ENCODE measurements at places on chromosomes 7 and 10.

DNA sequence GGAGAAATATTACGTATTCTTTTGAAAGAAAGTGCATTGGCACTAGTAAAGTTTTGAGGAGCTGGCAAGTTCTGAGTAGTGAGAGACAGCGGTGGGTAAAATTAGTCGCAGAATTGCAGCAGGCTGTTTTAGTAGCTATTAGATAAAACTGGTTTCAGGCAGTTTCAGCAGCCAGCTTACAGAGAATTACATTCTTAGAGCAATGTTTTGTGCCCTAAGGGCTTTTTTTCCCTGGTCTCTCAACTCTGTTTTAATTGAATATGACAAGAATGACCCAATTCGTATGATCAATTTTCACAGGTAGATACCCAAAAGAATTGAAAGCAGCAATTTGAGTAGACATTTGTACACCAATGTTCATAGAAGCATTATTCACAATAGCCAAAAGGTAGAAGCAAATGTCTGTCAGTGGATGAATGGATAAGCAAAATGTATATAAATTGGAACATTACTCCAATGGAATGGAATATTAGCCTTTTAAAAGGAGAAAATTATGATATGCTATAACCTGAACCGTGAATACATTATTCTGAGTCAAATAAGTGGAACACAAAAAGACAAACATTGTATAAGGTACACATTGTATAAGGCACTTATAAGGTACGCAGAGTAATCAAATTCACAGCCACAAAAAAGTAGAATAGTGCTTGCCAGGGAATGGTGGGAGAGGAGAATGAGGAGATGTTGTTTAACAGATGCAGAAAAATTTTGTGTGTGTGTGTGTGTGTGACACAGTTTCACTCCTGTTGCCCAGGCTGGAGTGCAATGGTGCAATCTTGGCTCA lies 5.2 kb upstream of the KBTBD2 start:
- no peak for DNase-seq

DNA sequence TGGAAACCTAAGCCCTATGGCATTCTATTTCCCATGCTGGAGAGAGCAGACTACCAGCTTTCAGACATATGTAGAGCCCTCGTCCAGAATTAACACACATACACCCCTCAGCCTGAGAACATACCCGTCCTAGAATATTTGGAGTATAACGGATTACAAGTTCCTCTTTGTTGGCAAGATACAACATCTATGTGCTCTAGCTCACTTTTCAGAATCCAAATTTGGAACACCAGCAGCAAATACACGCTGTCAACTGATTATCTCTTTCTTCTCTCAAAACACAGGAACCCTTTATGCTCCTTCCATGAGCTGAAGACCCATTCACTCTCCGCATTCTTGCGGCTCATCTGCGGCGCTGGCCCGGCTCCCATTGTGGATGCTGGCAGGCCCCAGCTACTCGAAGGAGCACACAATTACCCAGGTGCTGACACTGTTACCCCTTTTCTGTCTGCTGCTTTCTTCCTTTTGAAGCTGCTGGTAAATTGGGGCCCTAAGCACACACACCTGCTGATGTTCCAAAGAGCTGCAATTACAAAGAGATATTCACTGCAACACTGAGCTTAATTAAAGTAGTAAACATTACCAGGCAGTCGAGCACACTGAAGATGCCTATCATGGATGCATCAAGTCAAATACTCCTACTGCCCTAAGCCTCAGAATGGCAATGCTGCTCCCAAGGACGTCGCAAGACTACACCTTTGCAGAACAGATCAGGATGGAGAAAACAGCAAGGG lies 70.0 kb downstream of the VOPP1 start:
- DNase-seq, result no peak

DNA sequence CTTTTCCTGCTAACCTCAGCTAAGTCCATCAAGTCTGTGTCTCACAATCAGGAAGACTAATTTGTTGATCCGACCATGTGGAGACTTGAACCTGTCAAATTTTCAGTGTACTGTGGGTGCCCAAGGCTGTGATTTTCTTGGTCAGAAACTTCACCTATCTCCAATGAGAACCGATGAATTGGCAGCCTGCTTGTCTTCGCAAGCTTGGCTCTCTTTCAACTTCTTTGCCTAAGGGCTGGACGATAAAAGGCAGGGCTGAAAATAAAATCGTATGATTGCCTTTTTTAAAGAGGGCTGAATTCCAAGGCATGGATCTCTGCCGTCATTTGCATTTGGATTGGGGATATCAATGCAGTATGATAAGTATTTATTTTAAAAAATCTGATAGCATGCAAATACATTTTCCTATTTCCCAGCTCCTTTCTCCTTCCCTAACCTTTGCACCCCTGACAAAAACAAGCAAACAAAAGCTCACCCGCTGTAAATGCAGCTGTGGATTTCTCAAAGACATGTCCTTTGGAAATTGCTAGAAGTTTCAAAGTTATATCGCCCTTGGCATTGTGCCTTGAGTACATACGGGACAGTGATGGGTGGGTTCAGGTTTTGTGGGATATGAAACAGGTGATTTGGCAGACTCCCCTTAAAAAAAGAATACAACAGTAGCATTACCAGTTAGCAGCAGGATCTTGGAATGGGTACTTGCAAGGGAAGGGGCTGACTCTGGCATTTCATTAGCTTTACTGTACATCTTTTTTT lies 80.6 kb downstream of the NPTX2 start:
- DNase-seq, result no peak

GRCh38 chr10:67697724-67698131 lies 1.7 kb upstream of the CTNNA3 start:
- peak; percentile 2 for DNase-seq

GRCh38 chr7:52961084-52961483 lies 74.3 kb upstream of the POM121L12 start:
- no peak for DNase-seq

DNA sequence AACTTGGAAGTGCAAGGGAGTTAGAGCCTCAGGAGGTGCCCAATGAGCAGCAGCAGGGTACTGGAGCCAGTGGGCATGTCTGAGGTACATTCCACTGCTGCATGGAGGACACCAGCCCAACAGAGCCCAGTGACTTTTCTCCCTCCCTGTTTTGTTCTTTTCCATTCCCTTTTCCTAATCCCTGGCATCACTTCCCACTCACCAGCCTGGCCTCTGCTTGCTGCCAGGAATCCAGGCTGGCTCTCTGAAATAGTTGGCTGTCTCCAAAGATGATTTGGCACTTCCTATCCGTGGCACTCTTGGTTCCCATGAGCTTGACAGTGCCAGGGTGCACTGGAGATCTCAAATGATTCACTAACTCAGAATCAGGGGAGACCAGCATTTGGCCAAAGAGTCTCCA lies 97.7 kb upstream of the ZPBP start:
- DNase-seq, result no peak

GRCh38 chr7:27395626-27396025 lies 153.0 kb downstream of the EVX1 start:
- DNase-seq, result no peak

DNA sequence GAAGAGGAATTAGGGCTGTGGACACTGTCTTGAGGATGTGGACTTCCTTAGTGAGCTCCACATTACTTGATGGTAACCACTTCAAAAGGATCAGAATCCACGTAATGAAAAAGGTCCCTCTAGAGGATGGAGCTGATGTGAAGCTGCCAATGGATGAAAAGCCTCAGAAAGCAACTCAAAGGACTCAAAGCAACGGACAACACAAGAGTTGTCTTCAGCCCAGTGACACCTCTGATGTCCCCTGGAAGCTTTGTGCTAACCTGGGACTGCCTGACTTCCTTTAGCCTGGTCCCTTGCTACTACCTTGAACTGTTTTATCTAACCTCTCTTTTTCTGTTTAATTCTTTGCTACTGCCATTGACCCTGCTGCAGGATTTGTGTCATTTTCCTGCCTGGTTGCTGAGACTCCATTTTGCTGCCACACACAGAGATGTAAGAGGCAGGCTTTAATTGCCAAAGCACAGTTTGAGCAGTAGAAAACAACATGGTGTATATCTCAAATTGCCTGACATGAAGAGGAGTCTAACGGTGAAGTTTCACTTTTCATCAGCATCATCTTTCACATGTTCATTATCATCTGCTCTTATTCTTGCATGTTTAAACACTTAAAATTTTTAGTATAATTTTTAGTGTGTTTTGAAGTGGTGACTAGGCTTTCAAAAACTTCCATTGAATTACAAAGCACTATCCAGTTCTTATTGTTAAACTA lies 11.1 kb upstream of the SGCE start:
- DNase-seq, result no peak

DNA sequence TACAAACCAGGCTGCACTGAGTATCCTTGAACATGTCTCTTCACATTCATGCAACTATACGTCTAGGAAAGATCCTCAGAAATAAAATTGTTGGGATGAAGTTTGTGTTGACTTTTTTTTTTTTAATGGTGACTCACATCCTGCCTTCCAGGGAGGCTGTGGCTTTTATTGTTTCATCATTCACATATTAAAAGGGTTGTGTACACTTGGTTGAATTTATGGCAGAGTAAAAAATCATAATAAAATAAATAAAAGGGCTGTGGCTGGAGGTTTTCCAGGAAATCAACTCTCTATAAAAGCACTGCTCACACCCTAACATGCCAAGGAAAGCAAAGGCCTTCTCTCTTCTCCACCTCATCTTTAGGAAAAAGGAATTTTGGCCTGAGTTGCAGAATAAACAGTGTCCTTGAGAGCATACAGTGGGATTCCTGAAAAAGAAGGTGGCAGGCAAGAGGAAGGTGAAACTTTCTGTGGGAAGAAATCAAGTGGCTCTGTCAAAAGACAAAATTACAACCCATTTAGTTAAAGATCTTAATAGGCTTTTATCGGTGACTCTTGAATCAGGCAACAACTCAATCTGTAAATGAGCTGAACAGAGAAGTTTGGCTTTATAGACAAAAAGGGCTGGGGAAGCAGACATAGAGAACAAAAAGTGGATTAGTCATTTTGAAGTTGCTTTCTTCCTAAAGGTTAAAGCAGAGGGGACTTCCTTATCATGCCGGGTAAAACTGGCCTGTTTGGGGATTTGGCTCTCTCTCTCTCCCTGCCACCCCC lies 41.6 kb upstream of the FHIP2A start:
- no peak for DNase-seq

DNA sequence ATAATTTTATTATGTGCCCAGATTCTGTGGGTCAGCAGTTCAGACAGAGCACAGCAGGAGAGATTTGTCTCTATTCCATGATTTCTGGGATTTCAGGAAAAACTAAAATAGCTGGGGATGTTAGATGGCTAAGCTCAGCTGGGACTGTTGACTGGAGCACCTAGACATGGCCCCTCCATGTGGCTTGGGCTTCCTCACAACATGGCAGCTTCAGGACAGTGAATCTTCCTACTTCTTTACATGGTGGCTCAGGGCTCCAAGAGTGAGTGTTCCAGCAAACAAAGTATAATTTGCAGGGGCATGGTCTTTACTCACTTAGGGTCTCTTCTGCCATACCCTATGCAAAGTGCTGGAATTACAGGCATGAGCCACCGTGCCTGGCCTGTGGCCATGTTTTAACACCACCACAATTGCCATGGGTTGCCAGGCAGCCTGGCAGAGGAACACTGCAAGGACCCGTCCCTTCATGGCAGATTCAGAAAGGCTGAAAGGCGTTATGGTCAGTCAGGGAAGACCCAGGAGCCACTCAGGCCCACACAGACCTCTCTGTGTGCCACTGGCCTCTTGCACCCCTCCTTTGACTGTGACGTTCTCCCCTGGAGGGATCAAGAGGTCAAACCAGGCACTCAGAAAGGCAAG lies 50.8 kb upstream of the ZMIZ1 start:
- DNase-seq, result no peak

GRCh38 chr7:159099711-159100231 lies 44.9 kb downstream of the VIPR2 start:
- no peak for DNase-seq

DNA sequence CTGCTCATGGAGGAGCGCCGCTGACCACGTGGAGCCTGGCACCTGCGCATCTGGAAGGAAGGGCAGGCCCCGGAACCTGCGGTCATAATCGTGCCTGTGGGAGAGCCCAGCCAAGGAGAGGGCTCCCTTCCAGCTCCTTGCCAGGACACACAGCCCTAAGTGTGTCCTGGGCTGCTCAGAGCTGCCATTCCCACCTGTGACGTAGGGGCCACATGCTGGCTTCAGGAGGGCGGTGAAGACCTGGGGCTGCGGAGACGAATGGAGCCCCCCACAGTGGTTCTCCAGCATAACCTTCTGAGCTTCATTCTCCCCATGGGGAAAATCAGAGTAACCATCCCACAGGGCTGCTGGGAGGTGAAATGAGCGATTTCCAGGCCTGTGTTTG lies 127.6 kb upstream of the CHST15 start:
- no peak for DNase-seq

DNA sequence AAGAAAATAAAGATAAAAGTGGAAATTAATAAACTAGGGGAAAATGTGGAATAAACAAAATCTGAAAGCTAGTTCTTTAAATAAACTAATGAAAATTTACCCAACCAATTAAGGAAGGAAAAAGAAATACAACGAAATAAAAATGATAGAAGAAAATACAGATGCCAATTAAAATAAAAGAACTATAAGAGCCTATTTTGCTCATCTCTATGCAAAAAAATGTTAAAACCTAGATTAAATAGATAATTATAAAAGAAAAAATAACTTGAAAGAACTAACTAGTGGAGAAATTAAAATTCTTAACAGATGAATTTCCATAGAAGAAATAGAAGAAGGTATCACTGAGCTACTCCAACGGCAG lies 32.7 kb downstream of the PKD1L1 start:
- no peak for DNase-seq

DNA sequence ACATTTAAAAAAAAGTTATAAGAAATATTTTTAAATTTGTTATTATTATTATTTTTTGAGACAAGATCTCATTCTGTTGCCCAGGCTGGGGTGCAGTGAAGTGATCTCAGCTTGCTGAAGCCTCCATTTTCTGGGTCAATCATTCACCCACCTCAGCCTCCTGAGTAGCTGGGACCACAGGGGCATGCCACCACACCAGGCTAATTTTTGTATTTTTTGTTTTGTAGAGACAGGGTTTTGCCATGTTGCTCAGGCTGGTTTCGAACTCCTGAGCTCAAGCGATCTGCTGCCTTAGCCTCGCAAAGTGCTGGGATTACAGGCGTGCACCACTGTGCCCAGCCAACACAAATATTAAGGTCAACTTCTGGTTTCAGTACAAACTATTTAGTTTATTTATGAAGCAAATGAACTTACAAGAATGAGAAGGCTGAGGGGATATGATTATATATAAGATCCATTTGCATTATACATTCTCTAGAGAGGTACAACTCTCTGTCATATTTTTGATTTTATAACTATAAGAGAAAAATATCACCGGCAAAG lies 45.9 kb upstream of the FAM133B start:
- DNase-seq, result no peak

DNA sequence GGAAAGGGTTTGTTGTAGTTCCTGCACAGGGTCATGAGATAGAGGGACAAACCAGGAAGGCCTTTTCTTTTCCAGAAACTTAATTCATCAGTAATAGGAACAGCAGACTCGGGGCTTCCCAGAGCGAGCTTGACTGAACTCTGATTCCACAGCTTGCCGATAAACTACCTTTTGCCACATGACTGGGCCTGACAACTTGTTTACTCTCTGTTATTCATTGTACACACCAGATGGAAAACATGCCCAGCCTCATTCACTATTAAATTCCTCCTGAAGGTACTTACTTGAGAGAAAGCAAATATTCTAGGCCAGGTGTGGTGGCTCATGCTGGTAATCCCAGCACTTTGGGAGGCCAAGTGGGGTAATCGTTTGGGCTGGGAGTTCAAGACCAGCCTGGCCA lies 77.1 kb upstream of the FGFR2 start:
- DNase-seq, result no peak

- DNase-seq, result no peak
Observed at GRCh38 chr7:78198756-78199155, 400.2 kb downstream of the PHTF2 start.
